Skin of body (tissue), 3 donors: ENCODE measurements at places on chromosomes 7 and 10.

DNA sequence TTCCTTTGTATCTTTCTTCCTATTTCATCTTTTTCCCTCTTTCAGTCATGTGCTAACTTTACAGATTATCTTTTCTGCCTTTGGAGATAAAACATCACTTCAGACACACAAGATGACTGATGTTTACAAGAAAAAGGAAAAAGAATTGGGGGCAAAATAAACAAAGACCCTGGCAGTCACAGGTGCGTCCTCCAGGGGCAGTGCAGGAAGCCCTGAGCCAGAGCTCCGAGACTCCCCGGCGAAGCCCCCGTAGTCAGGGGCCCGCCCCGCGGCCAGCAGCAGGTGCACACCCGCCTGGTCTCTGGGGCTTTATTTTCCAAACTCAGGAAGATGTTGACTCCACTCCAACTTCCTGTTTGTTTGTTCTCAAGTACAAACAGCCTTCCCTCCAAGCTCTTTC, 10.2 kb downstream of the STK32C start:
- no peak for DNase-seq

DNA sequence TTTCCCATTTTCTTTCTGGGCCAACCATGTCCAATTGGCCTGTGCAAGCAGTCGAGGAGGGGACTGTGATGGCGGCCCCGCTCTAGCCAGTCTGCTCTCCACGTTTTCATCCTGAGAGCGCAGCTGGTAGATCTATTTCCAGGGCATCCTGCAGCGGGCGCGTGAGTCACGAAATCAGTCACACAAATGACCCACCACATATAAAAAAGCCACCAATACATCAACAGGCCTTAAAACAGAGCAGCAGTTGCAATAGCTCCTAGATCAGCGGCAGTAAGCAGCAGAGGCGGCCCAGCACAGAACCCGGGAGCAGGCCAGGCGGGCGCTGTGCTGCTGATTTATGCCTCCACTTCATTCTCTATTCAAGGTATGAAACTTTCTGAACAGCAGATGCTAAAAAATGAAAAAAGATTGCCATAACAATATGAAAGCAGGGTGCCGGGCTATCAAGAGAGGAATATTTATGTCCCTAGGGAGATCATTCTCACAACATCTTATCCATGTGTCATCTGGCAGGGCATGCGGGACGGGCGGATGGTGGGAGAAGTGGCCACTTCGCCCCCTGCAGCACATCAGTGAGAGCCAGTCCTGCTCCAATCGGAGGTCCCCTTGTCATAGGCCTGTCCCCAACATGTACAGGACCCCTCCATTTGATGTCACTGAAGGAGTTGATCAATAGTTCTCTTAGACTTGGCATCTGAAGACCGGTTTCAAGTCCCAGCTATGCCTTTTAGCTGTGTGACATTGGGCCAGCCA, 98.0 kb upstream of the GPR26 start:
- DNase-seq, result no peak

DNA sequence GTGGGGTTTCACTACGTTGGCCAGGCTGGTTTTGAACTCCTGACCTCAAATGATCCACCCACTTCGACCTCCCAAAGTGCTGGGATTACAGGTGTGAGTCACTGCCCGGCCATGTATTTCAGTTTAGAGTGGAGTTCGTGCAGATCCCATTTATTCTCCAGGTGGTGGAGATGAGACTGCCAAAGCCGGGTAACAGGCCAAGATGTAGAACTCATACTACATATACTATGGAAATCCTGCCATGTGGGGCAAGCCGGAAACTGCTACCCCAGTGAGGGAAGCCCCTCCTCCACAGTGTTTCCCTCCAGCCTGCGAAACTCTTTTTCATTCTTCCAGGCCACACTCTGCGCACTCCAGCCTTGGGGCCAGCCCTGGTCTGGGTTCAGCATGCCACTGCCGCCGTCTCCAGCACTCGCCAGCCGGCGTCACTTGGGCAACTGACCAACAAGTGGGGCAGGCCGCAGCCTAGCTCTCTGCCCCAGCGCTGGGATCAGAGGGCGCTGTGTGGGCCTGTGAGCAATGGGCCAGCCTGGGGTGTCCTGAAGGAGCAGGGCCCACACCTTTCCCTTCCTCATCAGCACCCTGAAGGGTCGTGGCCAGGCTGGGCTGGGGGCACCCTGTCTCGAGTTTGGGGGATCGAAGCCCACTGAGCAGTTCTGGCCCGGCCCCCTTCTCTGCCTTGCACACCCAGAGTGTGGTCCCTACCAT, 122.0 kb downstream of the TRRAP start:
- no peak for DNase-seq

DNA sequence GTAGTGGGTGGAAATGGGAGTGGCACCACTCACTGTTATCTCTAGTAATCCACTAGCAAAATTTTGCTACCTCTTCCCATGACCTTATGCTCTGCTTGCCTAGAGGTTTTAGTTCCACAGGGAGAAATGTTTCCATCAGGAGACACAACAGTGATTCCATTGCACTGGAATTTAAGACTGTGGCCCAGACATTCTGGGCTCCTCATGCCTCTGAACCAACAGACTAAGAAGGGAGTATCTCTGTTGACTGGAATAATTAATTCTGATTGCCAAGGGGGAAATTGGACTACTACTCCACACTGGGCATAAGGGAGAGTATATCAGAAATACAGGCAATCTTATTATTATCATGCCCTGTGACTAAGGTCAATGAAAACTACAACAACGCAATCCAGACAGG, 16.2 kb upstream of the BRAF start:
- no peak for DNase-seq

DNA sequence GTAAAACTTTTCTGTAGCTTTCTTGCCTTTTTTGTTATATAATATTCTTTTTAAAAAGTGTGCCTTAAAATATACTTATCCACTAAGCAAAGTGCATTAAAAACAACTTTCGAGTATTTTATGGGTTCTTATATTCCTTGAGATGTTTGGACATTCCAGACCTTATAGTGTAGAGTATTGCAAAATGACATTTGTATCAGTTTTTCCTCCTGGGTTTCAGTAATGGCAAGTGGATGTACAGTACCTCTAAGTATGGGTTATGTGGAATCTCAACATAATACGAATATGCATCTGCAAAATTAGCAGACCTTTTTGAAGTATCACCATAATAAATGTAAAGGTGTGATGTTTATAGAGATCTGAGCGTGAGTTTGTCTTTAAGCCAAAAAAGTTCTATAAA, 2.7 kb downstream of the CDK13 start:
- DNase-seq, result no peak

DNA sequence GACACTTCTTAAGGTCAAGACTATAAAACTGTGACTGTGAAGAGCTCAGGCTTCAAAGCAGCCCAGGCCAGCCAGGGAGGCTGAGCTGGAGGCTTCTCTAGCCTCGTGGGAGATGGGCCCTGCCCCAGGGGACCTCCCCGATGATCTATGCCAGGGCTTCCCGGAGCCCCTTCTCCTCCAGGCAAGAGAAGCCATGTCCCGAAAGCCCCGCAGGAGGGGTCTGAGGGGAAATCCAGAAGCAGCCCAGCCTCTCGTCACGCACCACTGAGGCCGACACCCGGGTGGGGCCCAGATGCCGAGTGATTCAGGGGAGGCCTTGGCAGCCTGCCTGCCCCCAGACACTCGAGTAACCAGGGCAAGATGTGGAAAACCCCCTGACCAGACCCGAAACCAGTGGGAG, 63.7 kb downstream of the PROSER2 start:
- no peak for DNase-seq

GRCh38 chr7:121140790-121141189, 152.3 kb downstream of the CPED1 start:
- no peak for DNase-seq

DNA sequence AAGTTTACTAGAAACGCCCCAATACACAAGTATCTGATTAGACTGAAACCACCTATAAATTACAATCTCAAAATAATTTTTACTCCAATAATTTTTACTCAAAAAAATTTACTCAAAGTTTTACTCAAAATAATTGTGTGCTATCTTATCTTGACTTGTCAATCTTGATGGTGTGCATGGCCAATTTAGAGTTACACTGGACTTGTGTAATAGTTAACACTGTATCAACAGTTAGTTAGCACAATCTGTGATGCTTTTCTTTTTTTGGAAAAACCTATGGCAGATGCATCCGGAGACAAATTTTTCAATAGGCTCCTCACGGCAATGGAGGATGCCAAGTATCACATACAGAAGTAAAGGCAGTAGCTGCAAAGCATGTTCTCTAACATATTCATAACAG, 24.9 kb downstream of the LMOD2 start:
- no peak for DNase-seq
